Mesothelial cell of epicardium (in vitro differentiated cells): ENCODE measurements at places on chromosomes 7 and 10.

- no peak for DNase-seq
Observed at GRCh38 chr7:7567898-7568531, 1.3 kb downstream of the MIOS start.

DNA sequence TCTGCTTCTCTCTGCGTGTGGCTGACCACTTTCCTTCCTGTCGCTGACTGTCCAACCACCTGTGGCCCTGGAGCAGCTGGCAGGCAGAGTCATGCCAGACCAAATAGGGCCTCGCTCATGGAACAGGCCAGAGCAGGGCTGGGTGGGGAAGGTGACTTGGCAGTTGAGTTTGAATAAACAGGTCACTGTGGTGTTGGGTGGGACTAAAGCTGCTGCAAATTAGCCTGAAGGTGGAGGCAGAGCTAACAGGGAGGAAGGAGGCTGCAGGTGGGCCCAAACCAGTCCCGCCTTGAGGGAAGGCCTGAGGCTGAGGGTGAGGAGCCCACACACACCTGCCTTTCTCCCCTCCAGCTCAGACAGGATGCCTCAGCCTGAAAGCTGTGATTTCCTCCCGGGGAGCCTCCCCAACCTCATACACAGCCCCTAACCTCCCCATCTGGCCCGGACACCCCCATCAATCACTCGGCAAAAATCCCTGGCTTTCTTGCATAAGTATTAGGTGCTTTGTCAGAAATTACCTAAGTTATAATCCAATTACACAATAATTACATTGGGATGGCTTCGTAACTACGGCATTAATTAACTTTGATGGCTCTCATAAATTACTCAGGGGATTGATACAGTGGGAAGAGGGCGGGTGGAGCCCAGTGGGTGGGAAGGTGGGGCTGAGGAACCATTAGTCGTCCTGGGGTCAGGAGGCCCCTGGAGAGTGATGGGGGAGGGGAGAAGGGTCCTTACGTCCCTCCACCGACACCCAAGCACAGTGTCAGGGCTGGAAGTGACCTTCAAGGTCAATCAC, 97.7 kb upstream of the PCBD1 start:
- DNase-seq: no peak

GRCh38 chr7:30266686-30267085, 17.7 kb upstream of the ZNRF2 start:
- DNase-seq: no peak

DNA sequence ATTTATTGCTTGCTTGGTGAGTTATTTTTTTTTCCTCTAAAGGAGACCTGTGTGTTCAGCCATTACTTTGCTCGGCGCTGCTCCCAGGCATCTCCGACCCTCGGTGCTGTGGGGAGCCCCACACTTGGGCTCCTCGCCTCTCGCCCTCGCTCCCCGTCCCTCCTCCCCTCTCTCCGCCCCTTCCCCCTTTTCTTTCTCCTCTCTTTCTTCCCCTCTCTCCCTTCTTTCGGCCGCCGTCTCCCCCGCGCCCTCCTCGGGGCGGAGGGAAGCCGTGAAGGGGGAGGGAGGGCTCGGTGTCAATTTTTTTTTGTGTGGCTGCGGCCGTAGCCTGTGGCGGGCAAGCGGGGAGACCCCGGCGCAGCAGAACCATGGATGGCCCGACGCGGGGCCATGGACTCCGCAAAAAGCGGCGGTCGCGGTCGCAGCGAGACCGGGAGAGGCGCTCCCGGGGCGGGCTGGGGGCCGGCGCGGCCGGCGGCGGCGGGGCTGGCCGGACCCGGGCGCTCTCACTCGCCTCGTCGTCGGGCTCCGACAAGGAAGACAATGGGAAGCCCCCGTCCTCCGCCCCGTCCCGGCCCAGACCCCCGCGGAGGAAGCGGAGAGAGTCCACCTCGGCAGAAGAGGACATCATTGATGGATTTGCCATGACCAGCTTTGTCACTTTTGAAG, 1.1 kb downstream of the AUTS2 start:
- DNase-seq: peak; percentile 21

DNA sequence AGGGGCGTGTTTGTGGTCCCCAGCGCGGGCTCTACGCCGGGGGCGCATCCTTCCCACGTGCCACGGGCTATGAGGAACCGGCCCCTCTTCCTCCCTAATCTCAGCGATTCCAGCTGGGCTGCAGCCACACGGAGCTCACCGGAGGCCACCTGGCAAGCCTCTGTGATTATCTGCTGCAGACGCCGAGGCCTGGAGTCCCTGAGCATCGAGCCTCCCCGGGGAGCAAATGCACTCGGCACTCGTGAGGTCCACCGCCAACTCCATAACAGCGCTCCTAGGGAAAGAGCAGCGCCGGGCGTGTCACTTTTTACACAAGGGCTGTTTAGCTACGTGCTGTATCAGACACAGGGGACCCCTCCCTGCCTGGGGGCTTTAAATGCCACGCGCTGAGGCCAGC, 101.2 kb downstream of the DYNC2I1 start:
- no peak for DNase-seq

DNA sequence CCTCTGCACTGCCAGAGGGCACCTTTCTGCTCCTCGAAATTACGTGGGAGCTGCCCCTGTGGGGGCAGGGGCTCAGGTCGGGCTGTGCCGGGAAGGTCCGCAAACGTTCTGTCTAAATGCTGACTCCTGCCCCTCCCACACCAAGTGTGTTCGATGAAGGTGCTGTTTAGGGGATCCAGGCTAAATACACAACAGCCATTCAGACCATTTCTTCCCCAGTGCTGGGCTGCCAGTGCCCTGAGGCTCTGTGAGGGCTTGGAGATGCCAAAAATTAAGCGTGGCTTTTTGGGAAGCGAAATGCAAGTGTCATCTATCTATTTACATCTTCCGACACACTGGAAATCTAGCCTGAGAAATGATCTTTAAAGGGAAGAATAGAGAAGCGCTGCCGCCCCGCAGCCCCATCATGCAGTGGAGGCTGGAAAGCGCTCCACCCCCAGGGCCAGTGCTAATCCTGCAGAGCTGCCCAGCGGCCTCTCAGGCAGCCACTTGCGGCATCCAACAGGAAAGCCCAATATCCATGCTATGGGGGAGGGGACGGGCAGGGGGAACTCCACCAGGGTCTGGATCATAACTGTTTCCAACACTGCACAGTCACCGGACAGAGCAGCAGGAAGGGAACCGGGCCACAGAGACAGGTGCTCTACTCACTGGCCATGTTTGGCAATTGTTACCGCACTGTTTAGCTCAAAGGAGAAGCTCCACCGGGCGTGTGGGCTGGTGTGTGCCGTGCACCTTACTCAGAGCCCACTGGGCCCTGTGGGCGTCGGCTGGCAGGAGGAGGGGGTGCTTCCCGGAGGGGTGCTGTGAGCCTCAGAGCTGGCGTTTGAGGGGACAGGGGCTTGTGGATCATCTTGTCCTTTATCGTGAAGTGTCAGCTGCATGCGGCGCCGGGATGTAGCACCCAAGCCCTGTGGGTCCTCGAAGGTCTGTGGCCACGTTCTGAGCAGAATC, 205.5 kb downstream of the DNAJB6 start:
- DNase-seq: no peak

GRCh38 chr7:121420976-121421375, 24.9 kb upstream of the FAM3C start:
- no peak for DNase-seq

DNA sequence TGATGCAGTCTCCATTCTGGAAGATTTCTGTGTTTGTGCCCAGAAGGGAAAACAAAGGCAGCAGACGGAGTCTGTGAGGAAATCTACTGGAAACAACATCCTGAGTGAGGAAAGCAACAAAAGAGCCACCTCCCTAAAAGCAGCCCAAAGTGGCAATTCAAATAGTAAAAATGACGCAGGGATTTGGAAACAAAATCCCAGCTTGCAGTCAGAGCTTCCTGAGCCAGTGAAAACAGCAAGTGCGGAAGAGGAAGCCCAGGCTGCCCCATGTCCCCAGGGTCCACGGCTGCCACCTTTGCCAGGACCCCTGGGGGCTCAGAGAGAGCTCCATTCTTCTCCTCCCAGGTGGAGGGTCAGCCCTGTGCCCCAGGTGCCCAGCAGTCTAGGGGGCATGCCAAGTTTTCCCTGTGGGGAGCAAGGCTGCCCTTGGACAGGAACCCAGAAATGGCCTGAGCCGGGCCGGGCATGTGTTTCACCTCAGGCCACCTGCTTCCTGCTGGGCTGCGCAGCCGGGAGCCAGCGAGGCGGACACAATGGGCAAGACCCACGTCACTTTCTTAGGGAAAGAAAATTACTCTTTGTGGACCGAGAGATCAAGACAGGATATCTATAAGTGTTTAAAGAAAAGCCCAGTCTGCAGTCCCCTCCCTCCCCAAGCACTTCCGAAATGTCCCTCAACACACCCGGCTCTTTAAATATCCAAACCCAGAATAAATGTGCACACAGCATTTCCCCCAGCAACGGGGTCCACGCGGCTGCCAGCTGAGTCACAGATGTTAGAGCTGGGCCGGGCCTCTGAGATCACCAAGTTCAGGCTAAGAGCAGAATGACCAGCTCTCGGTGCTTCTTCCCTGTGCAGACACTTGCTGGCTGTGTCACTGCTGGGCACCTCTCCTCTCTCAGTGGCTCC, 231.1 kb downstream of the ARHGAP12 start:
- DNase-seq: no peak

DNA sequence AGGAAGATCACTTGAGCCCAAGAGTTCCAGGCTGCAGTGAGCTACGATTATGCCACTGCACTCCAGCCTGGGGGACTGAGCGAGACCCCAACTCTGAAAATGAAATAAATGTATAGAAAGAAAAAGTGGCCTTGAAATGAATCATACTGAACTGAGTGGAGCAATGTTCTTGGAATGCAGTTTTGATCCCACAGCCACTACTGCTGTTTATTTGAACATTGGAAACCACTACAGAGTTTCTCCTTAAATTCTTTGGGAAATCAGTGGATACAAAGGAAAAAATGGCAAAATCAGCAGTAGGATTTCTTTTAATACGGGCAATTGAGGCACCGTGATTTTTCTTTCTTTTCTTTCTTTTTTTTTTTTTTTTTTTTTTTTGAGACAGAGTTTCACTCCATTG, 637.4 kb downstream of the GALNT17 start:
- DNase-seq: no peak

- no peak for DNase-seq
Observed at GRCh38 chr7:106180721-106181120, 68.6 kb upstream of the SYPL1 start.

- no peak for DNase-seq
Observed at GRCh38 chr10:6602700-6603084, 22.6 kb upstream of the PRKCQ start.

- no peak for DNase-seq
Observed at GRCh38 chr7:20440472-20441105, 109.9 kb downstream of the ITGB8 start.

GRCh38 chr10:125599194-125599593, 83.8 kb downstream of the TEX36 start:
- no peak for DNase-seq

- DNase-seq: no peak
Observed at GRCh38 chr10:37763132-37763531, 94.3 kb downstream of the ZNF248 start.

DNA sequence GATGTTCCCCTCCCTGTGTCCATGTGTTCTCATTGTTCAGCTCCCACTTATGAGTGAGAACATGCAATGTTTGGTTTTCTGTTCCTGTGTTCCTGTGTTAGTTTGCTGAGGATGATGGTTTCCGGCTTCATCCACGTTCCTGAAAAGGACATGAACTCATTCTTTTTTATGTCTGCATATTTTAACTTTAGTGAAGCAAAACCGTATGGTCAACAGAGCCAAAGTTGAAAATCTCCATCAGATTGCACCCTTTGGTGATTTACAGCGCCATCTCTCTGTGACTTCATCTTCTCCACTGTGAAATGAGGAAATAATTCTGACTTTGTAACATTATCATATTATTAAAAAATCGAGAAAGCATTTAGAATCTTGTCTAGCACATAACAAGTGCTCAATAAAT, 132.3 kb upstream of the PLXDC2 start:
- DNase-seq: no peak

GRCh38 chr7:70459546-70459945, 672.4 kb upstream of the GALNT17 start:
- DNase-seq: no peak

DNA sequence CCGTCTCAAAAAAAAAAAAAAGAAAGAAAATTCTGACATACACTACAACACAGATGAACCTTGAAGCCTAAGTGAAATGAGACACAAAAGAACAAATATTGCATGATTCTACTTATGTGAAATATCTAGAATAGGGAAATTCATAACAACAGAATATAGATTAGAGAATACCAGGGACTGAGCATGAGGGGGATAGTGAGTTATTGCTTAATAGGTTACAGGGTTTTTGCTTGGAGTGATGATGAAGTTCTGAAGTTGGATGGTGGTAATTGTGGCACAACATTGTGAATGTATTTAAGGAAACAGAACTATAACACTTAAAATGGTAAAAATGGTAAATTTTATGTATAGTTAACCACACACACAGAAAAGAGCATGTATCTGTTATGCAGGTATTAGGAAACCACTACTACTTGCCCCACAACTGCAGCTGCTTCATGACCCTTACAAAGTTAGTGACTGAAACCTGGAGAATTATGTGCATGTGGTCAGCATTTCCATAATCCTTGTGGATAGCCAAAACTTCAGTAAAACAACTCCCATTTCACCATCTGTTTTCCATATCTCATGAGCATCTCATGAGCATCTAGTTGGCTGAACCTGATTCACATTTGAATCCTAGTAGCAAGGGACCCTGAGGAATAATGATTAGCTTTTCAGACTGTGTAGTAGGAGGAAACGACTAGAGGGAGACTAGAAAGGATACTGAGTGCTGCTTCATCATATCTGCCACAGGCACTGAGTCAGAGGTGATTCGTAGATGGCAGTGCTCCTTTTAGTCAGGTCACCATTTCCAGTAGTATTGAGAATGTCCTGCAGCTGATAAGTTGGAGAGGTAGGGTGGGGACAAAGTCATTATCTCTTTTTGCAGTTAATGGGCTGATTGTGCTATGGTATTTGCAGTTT, 26.3 kb downstream of the SAMD8 start:
- no peak for DNase-seq

DNA sequence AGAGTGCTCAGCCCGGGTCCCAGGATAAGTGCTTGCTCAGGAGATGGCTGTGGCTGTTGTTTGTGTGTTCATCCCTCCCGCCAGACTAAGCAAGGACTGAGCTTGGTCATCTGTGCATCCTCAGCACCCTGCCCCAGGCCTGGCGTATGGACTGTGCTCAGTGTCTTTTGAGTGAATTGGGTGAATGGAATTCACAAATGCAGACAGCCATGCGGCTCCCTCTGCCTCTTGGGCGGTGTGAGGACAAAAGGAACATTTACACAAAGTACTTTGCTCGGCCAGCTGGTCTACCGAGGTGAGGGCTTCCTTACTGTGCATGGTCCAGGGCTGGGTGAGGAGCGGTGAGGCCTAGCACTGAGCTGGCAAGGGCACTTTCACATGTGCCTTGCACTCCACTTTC, 120.2 kb downstream of the CDH23 start:
- no peak for DNase-seq

- no peak for DNase-seq
Observed at GRCh38 chr10:127278001-127278400, 81.6 kb upstream of the INSYN2A start.
